ENCODE measurements at places on chromosomes 16 and 17.

DNA sequence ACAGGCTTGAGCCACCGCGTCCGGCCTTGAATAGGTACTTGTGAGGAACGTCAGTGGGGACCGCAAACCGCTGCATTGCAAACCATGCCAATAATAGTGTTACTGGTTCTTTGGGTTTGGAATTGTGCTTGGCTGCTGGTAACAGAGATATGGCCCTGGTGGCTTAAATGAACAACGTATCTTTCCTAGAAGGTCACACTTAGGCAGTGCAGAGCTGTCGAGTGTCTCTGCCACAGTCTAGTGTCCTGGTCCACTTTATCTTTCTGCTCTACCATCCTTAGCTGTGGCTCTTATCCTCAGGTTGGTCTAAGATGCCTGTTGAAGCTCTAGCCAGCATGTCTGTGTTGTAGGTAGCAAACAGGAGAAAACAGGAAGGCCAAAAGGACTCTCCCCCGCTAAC, 262.1 kb downstream of the SNX29 start:
- DNase-seq, result no peak

- no peak for DNase-seq
Measured at GRCh38 chr16:30533146-30533522, 1.5 kb downstream of the ZNF747 start.

DNA sequence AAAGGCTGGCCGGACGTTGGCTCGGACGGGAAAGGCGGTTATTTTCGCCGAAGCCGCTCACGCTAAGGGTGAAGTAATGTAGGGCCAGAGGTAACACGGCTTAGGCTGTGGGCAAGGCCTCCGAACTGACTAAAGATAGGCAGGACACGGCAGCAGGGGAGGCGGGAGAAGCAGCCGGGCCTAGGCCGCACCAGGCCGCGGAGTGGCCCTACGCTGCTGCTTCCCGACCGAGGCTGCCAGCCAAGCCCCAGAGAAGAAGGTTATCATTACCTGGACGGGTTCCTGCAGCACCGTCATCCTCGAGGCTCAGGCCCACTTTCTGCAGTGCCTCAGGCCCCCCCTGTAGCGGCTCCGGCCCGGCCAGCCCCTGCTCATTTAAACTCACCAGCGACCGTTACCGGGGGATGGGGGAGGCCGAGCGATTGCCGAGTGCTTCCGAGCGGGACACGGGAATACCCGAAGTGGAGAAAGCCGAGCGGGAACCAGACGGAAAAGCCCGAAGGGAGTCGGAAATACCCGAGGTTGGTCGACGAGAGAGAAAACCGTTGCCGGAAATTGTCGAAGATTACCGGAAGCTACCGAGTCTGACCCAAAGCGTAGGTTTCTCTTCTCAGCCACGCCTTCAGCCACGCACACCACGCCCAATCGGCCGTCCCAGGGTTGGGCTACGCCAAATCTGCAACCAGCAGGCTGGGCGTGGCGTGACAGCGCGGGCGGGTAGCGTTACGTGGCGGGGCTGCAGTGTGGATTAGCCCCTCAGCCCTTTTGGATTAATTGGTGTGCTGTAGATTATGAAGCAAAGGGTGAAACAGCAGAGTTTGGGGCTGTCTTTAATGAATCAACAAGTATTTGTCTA, at the start of gene CDC27:
TSS of gene CDC27 (minus strand) at position 420 of the 856 bp plus-strand sequence. CDS start at position 297, 123 bp downstream.
- DNase-seq, result peak; percentile 96

- no peak for DNase-seq
Measured at GRCh38 chr16:53457670-53458069, 23.4 kb downstream of the RBL2 start.

DNA sequence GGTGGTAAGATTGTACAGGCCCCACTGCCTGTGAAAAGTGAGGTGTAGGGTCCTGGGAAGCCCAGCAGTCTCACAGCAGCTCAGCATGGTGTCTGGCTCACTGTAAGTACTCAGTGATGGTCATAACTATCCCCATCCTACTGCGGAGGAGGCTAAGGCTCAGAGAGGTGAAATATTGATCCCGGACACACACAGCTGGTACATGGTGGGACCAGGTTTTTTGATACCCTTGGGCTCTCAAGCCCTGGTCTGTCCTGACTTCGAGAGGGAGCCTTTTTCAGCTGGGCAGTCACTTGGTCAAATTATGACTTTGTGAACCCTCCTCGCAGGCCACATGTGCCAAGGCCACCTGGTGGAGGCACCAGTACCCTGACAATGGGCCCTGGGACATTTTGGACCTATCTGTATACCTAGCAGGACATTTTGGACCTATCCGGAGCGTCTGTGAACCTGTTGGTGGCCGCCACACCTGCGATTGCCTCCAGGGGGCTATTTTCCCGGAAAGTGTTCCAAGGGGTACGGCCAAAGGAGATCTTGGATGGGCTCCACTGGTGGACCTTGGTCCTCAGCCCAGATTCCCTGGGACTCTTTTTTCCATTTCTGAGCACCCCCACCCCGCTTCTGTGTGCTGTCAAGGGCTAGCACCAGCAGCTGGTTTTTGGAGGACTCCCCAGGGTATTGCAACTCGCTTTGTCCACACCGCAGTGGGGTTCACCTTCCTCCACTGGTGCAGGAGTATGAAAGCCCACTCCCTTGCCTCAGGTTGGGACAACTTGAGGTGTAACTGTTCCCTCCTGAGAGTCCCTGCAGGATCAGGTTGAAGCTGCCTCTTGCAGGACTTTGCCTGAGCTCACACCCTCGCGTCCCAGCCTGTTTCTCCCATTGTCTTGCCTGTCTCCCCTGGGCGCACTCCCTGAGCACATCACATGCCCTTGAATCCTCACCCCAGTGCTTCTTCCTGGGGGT, 83.6 kb upstream of the NKD1 start:
- DNase-seq, result no peak

DNA sequence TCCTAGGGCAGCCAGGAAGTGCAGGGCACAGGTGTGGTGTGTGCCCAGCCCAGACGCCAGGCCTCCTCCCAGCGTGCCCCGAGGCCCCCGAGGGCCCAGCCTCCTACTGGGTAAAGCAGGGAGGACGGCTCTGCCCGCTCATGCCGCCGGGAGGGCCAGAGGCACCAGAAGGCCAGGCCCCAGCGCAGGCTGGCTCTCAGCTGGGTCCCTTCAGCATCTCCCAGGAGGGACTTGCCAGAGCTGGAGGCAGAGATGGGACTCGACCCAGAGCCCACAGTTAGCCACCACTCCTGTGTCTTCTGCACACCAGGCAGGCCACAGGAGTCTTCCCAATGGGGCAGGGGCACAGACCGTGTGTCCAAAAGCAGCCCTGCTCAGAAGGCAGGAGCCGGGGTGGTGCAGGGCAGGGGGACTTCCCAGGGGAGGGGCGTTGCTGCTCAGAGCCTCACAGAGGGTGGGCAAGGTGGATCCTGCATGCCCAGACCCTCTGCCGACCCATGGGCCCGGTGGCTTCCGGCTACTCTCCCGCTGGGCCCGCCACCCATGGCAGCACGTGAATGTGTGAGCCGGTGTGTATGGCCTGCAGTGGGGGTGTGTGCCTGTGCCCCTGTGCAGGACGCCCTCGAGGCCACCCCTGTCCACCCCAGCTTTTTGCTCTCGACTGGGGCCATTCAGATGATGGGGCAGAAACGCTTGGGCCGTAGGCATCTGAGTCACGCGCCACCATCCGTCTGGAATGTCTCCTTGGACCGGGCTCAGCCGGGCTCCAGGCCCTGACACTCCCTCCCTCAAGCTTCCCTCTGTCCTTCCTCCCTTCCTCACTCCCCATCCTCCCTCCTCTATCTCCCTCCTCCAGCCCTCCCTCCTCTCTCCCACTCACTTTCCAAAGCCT, 5.7 kb upstream of the ZNF469 start:
- DNase-seq, result no peak

DNA sequence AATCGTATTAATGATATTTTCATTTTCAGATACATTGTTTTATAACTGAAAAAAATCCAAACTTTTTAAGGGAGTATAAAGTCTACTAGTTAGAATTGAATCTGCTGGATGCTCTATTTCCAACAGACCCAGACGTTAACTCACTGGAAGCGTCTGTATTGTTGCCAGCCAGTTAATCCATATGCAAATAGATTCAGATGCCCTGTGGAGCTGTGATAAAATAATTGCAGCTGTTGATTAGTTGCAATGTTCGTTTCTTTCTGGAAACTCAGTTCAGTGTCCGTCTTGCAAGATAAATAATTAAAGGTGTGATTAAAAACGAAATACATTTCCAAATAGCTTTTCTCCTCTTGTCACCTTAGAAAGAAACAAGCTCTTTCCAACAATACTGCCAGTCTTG, 5.1 kb upstream of the GNA13 start:
- DNase-seq, result no peak

DNA sequence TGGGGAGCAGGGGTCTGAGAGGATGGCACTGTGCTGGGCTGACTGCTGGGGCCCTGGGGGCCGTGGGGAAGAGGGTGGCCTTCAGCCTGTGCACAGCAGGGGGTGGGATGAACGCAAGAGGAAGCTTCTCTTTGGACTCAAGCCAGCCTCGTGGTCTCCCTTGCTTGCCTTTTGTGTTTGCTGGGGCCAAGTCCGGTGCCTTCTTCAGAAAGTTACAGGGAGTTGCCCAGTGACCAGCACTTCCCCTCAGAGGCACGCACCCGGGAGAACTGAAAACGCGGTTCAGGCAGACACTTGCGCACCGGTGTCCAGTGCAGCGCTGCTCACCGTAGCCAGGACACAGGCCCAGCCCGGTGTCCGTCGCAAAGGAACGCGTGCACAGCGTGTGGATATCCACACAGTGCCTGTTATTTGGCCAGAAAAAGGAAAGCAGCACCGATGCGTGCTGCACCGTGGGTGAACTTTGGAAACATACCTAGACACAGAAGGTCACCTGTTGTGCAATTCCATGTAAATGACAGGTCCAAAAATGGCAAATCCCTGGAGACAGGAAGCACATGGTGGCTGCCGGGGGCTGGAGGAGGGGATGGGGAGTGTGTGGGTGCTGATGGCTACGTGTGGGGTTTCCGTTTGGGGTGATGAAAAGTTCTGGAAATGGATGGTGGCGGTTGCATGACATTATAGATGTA, 29.4 kb upstream of the NUDT16L1 start:
- DNase-seq, result no peak

- DNase-seq, result no peak
Measured at GRCh38 chr16:87040169-87041117, 276.7 kb downstream of the C16orf95 start.

DNA sequence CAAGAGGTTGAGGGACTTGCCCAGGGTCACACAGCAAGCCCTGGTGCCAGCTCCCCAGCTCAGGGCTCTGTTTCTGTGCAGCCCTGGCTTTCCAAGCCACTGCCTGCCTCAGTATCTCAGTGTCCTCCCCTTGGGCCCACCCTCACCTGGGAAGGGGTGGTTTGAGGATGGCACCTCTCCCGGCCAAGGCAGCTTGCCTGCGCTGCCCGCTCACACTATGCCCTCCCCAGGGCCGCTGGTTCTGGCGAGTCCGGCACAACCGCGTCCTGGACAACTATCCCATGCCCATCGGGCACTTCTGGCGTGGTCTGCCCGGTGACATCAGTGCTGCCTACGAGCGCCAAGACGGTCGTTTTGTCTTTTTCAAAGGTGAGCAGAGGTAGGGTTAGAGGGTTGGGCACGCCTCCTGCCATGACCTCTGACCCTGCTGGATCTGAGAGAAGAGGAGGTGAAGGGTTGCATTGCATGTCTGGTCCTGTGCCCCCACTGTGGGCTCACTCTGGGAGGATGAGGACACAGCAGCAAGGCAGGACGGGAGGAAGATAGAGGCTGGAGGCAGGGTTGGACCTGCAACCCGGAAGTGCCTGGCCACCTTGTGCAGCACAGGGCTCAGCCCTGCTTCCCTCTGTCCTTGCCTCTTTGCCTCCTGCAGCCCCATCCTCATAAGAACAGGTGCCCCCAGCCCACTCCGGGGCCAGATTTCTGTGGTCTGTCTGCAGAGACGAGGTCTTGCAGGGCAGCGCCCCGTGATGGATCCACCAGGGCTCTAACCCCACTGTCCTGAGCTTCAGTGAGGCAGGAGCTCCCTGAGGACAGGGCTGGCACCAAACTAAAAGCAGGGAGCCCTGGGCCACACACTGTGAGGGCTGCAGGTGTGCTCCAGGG, 16.7 kb downstream of the MMP15 start:
- no peak for DNase-seq

GRCh38 chr17:2478458-2478857, 33.2 kb downstream of the METTL16 start:
- no peak for DNase-seq

GRCh38 chr16:80041410-80041809, 440.9 kb upstream of the MAF start:
- DNase-seq, result no peak

DNA sequence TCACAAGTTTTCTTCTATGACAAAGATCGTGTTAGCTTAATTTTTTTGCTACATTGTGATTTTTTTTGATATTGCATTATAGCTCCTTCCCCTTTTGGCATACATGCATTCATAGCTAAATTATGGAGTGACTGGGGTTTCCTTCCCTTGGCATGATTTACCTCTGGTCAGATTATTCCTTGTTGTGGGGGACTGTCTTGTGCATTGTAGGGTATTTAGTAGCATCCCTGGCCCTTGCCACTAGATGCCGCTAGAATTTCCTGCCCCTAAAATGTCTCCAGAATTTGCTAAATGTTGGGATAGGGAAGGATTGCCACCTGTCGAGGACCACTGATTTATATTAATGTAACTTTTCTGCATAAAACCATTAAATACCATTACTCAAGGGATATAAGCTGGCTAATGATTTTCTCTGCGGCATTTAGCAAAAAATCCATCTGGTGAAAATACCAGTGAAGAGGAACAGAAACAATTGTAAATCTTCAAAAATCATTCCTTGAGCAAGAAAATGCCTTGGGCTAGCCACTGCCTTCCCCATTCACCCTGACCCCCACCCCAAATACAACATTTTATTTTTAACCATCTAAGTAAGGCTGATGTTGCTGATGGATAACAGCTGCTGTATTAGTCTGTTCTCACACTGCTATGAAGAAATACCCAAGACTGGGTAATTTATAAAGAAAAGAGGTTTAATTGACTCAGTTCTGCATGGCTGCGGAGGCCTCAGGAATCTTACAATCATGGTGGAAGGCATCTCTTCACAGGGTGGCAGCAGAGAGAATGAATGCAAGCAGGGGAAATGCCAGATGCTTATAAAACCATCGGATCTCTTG, 195.2 kb downstream of the MAP2K6 start:
- no peak for DNase-seq

DNA sequence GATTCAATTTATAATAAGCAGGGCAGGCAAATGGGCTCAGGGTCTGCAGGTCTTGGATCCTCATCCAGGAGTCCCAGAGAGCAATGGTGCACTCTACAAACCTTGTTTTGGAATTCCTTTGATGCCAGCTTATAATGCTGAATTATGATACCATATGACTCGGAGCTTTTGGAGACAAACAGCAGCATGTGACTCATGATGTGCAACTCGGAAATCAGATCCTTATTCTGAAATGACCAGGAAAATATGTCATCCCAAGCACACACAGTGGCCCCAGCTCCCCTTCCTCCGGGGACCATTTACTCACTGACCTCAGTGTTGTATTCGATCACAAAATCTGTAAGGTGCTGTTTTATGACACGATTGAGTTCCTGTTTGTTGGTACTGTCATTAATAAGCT, 20.2 kb upstream of the UMOD start:
- DNase-seq, result no peak

GRCh38 chr17:40568074-40568836, 3.0 kb upstream of the CCR7 start:
- no peak for DNase-seq

DNA sequence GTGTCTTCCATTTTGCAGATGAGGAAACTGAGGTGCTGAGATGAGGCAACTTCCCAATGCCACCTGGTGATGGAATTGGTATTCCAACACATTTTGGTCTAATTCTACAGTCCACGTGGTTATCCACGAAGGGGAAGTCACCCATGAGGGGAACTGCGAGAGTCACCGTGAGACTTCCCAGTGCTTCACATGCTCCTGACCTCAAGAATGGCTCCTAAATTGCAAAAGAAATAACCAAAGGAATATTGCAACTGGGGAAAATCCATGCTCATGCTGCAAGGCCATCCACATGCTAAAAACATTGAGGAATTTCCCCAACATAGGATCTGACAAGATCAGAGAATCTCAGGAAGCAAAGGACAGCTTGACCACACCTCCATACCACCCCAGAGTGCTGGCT, 153.9 kb downstream of the HS3ST3B1 start:
- DNase-seq, result no peak

Data from vagina (tissue), 2 donors.